ENCODE measurements at places on chromosomes 1 and 21. TPM values are rescaled to one million over a fixed set of nuclear protein-coding genes. Genes with fewer than 3 reads are reported as not detected.

Gene MTFR1L
- 76.6 TPM for total RNA-seq

DNA sequence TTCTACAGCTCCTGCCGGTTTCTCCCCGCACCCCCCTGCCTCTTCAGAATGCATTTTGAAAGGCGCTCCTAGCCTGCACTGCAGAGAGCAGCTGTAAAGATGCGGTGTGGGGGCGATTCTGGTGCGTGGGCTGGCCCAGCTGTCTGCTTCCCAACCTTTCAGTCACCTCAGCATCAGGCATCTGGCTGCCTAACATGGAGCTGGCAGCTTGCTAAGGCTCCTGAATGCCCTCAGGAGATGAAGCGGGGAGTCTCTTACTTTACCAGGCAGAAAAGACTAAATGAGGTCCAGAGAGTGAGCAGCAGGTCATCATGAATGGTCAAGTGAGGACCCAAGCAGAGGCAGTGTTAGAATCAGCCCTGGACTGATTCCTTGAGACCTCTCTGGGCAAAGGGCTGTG lies 8.7 kb downstream of the IER5 start:
- no peaks in the 10 kb centered on the region for H3K27me3 ChIP-seq
- no peak overlapping the region for H3K4me3 ChIP-seq
- no peak overlapping the region for H3K27ac ChIP-seq
- no peak for DNase-seq

GRCh38 chr1:156832434-156832833 lies 15.8 kb upstream of the SH2D2A start:
- H3K4me3 ChIP-seq = no peak overlapping the region
- H3K4me1 ChIP-seq = peaks cover 24% of the 10 kb centered on the region
- H3K36me3 ChIP-seq = no peaks in the 10 kb centered on the region
- H3K27me3 ChIP-seq = peaks cover 76% of the 10 kb centered on the region
- no peak for DNase-seq
- no peak overlapping the region for H3K27ac ChIP-seq

DNA sequence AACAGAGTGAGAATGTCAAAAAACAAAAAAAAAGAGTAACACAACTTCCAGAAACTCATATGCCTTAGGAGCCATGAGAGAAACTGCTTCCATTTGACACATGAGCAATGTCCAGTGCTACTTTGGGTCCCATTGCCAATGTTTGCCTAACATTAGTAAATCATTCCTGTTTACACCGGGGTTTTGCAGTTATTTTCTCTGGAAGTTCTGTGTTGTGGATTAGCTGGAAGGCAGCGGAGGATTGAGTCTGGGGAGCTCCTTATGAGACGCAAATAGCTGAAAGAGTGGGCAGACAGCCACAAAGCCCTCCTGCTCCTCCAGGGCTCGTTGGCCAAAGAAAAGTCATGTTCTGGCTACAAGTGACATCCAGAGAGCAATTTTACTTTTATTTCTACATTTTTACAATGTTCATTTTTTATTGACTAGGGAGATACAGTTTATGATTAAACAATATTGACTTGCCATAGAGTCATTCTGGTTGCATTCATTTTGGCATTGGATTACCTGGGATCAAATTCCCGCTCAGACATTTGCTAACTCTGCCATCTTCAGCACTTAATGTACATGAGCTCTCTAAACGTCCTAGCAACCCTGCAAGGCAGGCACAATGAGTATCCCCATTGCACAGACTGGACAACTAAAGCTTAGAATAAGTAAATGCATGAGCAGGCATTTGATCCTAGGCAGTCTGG lies 66.4 kb upstream of the GALNT2 start:
- H3K4me1 ChIP-seq = no peaks in the 10 kb centered on the region
- peaks cover 16% of the 10 kb centered on the region for H3K27me3 ChIP-seq
- H3K4me3 ChIP-seq = no peak overlapping the region
- no peak for DNase-seq
- H3K27ac ChIP-seq = no peak overlapping the region

DNA sequence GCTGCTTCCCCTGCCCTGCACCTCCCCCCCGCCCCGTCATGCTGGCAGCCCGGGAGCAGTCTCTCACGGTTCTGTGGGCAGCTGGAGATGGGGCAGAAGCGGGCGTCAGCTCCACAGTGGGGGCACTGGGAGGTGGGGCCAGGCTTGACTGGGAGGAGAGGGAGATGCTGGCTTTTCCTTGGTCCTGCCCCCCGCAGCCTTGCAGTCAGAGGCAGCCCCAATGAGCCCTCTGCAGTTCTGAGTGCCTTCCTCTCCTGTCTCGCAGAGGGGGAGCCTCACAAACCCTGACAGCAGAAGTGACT lies 21.7 kb downstream of the ARHGEF10L start:
- no peak for DNase-seq
- H3K4me3 ChIP-seq = no peak overlapping the region
- no peaks in the 10 kb centered on the region for H3K36me3 ChIP-seq
- H3K27ac ChIP-seq = no peak overlapping the region
- no peaks in the 10 kb centered on the region for H3K27me3 ChIP-seq

GRCh38 chr21:44907966-44908895 lies 12.5 kb downstream of the ITGB2 start:
- H3K4me3 ChIP-seq = no peak overlapping the region
- peaks cover 12% of the 10 kb centered on the region for H3K4me1 ChIP-seq
- DNase-seq = no peak
- H3K36me3 ChIP-seq = no peaks in the 10 kb centered on the region
- peak overlapping the region; percentile 1 for H3K27ac ChIP-seq
- no peaks in the 10 kb centered on the region for H3K27me3 ChIP-seq

- no peak overlapping the region for H3K27ac ChIP-seq
- no peak overlapping the region for H3K4me3 ChIP-seq
- no peaks in the 10 kb centered on the region for H3K27me3 ChIP-seq
Observed at GRCh38 chr1:13628218-13628617, 44.6 kb downstream of the PDPN start.

GRCh38 chr1:15524283-15525049 lies 451 bp upstream of the CASP9 start:
- H3K27me3 ChIP-seq = no peaks in the 10 kb centered on the region
- H3K4me1 ChIP-seq = peaks cover 36% of the 10 kb centered on the region
- peak; percentile 100 for DNase-seq
- peak overlapping the region; percentile 90 for H3K4me3 ChIP-seq
- peak overlapping the region; percentile 100 for H3K27ac ChIP-seq

Measured in mesothelial cell of epicardium (in vitro differentiated cells).